ENCODE measurements at places on chromosomes 3 and 15. TPM values are rescaled to one million over a fixed set of nuclear protein-coding genes. Genes with fewer than 3 reads are reported as not detected.
A peak's percentile ranks its signal among the peaks of the same experiment; 100 is the strongest.

DNA sequence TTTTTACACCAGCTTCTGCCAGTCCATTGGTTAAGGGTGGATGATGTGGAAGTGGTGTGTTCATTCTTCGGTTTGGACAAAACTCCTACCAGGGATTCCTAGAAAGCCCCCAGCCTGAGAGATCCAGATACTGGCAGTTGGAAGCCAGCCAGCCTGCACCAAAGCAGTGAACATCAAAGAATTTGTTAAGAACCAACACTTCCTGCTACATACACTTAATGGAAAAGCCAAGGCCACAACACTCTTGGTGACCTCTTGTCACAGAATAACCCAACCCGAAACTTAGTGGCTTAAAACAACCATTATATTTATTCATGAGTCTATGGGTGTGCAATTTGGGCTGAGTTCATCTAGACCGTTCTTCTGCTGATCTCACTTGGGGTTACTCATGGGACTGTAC, 42.9 kb upstream of the ADAMTS9 start:
- H3K27ac ChIP-seq, result no peak overlapping the region
- H3K36me3 ChIP-seq, result no peaks in the 10 kb centered on the region
- H3K4me3 ChIP-seq, result no peak overlapping the region
- no peaks in the 10 kb centered on the region for H3K27me3 ChIP-seq
- H3K4me1 ChIP-seq, result no peaks in the 10 kb centered on the region

GRCh38 chr3:143851331-143852017, 3.2 kb upstream of the SLC9A9 start:
- H3K4me1 ChIP-seq, result peaks cover 29% of the 10 kb centered on the region
- no peak overlapping the region for H3K4me3 ChIP-seq
- no peak for DNase-seq
- peak overlapping the region; percentile 45 for H3K27ac ChIP-seq

DNA sequence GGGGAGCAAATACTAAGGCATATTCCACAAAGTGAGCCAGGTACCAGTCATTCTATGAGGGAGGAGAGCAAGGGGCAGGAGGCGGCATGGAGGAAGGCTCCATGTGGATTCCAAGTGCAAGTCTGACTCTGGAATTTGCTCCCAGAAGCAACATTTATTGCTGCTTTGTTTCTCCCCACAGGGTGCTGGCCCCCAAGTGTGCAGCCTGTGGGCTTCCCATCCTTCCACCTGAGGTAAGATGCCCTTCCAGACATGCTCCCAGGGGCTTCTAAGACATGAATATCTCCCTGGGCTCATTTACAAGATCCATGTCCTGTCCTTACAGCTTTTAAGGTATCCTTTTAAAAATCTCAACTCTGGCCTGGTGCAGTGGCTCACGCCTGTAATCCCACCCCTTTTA, 15.9 kb upstream of the SACM1L start:
- H3K36me3 ChIP-seq, result peaks cover 57% of the 10 kb centered on the region
- H3K4me3 ChIP-seq, result no peak overlapping the region
- no peak overlapping the region for H3K27ac ChIP-seq
- no peaks in the 10 kb centered on the region for H3K4me1 ChIP-seq

DNA sequence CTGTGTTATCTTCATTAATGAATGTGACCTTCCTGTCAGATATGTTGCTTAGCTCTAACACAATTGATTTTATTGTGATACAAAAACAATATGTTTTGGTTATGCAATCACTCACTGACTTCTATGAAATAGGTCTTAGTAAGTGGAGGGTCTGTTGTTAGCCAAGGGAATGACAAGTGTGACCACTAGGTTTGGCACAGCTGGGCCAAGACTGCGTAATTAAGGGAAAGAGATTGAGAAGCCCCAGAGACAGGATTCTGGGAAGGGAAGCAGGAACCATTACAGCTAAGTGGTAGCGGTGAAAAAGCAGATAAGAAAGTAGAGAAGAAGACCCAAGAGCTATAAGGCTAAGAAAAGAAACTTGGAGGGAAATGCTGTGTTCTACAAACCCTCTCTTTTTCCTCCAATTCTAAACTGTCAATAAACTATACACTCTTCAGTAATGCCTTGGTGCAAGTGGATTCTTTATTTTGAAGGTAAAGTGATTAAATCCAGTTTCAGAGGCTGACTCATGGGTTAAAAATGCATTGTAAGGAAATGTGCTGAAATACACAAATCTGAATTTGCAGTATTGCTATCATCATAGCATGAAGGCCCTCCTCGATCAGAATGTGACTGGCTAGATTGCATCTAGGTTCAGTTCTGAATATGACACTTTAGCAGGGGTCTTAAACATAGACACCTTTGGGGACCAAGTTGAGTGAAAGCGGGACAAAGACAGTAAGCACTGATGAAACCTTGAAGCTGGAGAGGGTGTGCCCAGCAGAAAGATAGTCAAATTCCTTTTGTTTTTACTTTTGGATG, 26.1 kb downstream of the KCNMB2 start:
- H3K4me1 ChIP-seq, result peaks cover 5% of the 10 kb centered on the region
- DNase-seq, result no peak
- H3K36me3 ChIP-seq, result peaks cover 3% of the 10 kb centered on the region
- no peaks in the 10 kb centered on the region for H3K27me3 ChIP-seq
- no peak overlapping the region for H3K27ac ChIP-seq

- peaks cover 10% of the 10 kb centered on the region for H3K4me1 ChIP-seq
- no peak overlapping the region for H3K4me3 ChIP-seq
- H3K27me3 ChIP-seq, result no peaks in the 10 kb centered on the region
- no peak for DNase-seq
- peaks cover 3% of the 10 kb centered on the region for H3K36me3 ChIP-seq
Observed at GRCh38 chr15:63764804-63765311, 68.9 kb downstream of the HERC1 start.

DNA sequence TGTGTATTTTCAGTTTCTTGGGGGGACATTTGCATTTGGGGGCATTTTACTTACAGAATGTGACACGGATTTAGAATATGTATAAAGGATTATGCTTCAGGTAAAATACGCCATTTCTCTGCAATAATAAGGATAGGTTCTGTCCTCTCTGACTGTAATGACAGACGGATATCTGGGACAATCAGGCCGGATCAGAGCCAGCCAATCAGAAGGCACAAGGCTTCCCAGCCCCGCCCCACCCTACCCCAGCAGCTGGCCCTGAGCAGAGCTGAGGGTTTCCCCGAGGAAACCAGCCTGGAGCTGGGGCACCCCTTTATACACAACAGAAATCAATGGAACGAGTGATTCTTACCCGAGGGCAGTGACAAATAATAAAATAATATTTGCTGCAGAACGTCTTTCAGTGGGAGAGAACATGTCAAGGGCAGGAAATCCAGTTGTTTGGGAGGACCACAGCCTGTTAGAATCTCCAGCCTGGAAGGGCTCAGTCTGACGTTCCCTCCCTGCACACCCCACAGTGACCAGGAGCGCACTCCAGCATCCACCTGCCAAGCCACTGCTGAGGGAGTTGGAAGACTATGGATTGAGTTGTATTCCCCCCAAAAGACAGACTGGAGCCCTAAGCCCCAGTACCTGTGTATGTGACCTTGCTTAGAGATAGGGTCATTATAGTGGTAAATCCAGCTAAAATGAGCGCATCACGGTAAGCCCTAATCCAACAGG, 30.3 kb upstream of the SEC13 start:
- peaks cover 2% of the 10 kb centered on the region for H3K27me3 ChIP-seq
- H3K27ac ChIP-seq, result no peak overlapping the region

DNA sequence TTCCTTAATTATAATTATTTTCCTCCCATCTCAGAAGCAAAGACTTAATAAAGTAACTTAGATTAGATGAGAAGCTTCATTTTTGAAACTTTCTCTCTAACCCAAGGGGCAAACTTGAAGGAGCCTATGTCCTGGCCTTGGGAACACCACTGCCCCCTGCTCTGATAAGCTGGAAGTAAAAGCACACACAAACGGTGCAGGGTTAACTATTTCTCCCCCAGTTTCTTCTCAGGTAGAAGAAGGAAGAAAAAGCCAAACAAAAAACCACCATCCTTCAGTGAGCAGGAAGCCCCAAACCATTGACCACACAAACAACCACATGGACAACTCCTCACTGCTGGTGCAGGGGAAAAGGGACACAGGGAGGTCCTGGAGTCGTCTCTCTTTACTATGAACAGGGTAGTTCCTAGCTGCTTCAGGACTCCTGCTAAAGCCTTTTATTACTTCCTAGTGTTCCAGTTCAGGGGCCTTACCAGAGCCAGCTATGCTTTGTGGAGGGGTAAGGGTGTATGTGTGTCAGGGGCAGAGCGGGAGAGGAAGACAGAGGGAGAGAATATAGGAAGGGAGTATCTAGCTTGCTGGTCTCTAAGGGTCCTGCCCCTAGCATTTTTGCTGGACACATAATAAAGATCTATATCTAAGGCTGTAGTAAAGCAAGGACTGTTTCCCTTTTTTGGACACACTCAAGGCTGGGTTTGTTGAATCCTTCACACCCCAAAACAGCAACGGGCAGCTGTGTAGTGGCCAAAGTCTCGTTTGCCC, 94.0 kb upstream of the UMPS start:
- no peak overlapping the region for H3K4me3 ChIP-seq
- no peak for DNase-seq
- H3K27ac ChIP-seq, result no peak overlapping the region
- H3K4me1 ChIP-seq, result peaks cover 34% of the 10 kb centered on the region

DNA sequence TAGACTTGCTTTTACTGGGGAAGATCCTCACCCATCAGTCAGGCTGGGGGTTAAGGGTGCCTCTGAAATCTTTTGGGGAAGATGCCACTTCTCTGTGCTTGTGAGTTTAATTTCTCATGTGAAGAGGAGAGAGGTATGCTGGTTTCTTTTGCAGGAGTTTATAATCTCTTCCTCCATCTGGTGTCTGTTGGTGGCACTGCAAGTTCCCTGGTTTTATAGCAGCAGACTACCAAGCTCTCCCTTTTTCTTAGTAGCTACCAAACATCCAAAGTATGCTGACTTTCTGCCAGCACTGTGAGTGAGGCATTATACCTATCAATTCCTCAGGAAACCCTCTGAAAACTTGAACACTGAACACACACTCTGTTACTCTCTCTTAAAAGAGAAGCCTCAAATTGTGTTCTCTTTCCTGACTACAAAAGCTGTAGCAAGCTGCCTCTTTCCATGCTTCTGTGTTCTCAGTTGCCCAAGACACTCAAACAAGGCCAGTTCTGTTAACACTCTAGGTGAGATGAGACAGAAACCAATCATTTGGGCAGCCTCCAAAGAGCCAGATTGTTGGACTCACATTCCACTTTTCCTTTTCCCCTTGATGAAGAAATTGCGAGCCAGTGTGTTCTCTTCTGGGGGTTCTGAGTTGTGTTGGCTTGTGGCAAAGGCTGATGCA, 299.5 kb downstream of the GAP43 start:
- H3K27me3 ChIP-seq, result no peaks in the 10 kb centered on the region
- H3K4me3 ChIP-seq, result no peak overlapping the region
- H3K36me3 ChIP-seq, result no peaks in the 10 kb centered on the region

DNA sequence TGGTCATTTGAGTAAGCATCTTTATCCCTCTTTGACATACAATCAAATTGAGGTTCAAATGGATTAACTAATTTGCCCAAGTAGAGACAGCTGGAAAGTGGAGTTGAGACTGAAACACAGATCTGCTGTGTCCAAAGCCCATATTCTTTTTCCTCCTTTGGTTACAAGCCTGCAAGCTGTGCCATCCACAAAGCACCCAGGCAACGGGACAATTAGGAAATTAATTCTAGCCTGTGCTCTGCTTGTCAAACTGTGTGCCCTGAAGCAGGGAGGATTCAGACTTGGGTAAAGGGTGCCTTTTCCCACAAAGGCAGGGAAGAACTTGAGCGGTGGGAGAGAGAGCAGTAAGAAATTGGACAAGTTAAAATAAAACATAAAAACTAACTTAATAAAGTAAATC, 127.9 kb downstream of the DTWD1 start:
- H3K27me3 ChIP-seq, result no peaks in the 10 kb centered on the region
- H3K4me1 ChIP-seq, result no peaks in the 10 kb centered on the region
- H3K4me3 ChIP-seq, result no peak overlapping the region

- no peak for DNase-seq
- H3K27ac ChIP-seq, result no peak overlapping the region
- peaks cover 10% of the 10 kb centered on the region for H3K27me3 ChIP-seq
- H3K4me3 ChIP-seq, result peak overlapping the region; percentile 47
Observed at GRCh38 chr15:82648257-82649103, 1.3 kb upstream of the CPEB1 start.

DNA sequence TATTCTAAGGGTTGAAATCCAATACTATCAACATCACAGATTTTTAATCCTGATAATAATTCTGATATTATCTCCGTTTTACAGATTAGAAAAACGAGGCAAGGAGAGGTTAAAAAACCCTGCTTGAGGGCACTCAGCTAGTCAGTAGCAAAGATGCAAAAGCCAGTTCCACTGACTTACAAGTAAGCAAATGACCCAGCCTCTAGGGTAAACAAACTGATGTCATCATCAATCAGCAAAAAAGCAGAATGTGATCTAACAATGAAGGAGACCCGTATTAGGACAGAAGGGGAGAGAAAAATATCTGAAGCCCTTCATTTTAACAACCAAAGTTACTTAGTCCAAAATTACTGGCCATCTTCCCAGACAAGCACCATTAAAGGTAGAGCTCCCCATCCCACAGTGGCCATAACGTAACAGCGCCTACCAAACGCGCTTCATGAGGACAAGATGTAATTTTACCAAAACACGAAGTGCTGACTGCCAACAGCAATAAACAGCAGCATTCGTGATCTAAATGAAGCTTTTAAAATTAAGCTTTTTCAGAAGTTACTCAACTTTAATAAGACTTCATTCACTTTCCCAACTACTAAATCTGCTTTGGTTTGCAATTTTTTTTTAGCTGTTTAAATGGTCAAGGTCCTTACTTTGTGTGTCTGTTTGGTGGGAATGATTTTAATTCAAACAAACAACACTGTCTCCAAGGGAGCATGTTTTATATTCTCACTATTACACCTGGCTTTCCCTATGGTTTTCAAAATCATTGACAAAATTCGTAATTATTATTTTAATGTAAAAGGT, 176.6 kb downstream of the OSBPL10 start:
- no peaks in the 10 kb centered on the region for H3K27me3 ChIP-seq
- no peak overlapping the region for H3K27ac ChIP-seq
- no peaks in the 10 kb centered on the region for H3K4me1 ChIP-seq
- no peak overlapping the region for H3K4me3 ChIP-seq
- no peak for DNase-seq

KBTBD13 gene
- not detected for total RNA-seq

ZNF385D gene
- not detected for total RNA-seq

HGD gene
- total RNA-seq, result 0.72 TPM

FGD5 gene
- 0.11 TPM for total RNA-seq

SERPINI2 gene
- 0.33 TPM for total RNA-seq

IL12A gene
- 3.1 TPM for total RNA-seq
